Activated CD4-positive, alpha-beta memory T cell treated with anti-CD3 and anti-CD28 coated beads, Interleukin-2, amount 10 ng/mL, durations not matched to agents 7 days and 5 days (primary cell): ENCODE measurements at places on chromosomes 5 and 9. TPM values are rescaled to one million over a fixed set of nuclear protein-coding genes. Genes with fewer than 3 reads are reported as not detected.

TCF7 gene
- total RNA-seq = 21.9 TPM

GRCh38 chr9:109064963-109065702 is 51.8 kb upstream of the CTNNAL1 start:
- H3K27ac ChIP-seq = no peak overlapping the region
- no peaks in the 10 kb centered on the region for H3K27me3 ChIP-seq
- H3K36me3 ChIP-seq = peaks cover 32% of the 10 kb centered on the region
- H3K4me1 ChIP-seq = peaks cover 5% of the 10 kb centered on the region

DNA sequence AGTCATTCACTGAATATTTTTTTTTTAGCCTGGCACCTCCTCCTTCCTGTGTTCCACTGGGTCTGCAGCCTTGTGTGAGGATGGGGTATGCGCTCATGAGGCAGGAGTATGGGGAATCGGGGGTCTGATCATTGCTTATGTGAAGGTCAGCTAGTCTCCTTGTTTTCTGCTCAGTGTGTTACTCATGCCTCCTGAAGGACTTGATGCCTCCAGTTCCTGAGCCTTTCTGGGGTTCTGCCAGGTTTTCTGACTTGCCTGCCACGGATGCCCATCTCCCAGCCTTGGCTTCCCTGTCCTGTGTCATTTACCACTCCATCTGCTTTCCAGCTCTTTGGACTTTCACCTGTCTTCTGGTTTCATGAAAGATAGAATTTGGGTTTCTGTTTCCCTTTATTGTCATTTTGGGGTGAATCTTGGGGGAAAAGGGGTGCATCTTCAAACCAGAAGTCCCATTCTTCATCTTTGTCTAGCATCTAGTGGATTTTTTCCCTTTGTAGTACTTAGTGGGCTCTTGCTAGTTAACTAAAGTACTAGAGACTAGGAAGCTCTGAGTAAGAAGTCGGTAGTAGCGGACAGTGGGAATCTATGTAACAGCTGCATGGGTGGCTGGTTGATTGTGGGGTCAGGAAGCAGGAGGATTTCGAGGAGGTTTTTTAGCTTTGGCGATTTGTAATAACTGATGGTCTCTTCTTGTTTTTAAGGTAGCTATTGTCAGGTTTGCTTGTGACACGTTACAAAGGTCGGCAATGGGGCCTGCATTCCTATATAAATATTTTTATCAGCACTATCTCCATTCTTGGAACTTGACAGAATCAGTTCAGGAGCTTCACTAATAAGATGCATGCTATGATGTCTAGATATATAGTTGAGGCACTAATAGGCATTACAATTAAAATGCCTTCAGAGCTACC is 8.2 kb downstream of the OTULIN start:
- H3K27me3 ChIP-seq = no peaks in the 10 kb centered on the region
- H3K36me3 ChIP-seq = peaks cover 46% of the 10 kb centered on the region
- H3K27ac ChIP-seq = peak overlapping the region; percentile 16
- peaks cover 88% of the 10 kb centered on the region for H3K4me1 ChIP-seq
- no peak for DNase-seq
- no peak overlapping the region for H3K4me3 ChIP-seq

NOXA1 gene
- 0.73 TPM for total RNA-seq

GRCh38 chr9:72911247-72911775 is 41.5 kb downstream of the ALDH1A1 start:
- H3K4me3 ChIP-seq = no peak overlapping the region
- H3K27ac ChIP-seq = no peak overlapping the region
- no peaks in the 10 kb centered on the region for H3K36me3 ChIP-seq
- H3K27me3 ChIP-seq = no peaks in the 10 kb centered on the region
- DNase-seq = no peak

DNA sequence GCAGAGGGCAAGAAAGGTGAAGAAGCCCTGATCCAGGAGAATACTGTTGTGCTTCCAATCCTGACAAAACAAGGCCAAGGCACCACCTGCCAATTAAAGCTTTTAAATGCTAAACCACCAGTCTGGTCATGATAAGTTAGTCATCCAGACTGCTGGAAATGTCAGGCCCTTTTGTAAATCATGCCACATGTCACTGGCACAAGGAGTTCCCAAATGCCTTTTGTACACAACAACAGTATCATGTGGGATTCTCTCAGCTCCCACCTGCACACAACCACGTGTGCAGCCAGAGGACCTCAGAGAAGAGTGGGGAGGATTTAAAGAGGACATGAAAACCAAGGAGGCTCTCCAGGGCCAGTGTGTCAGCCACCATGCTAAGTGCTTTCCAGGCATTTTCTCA is 99.3 kb downstream of the CDK5RAP2 start:
- peaks cover 2% of the 10 kb centered on the region for H3K4me1 ChIP-seq
- no peak for DNase-seq
- no peak overlapping the region for H3K27ac ChIP-seq
- no peak overlapping the region for H3K4me3 ChIP-seq
- H3K27me3 ChIP-seq = no peaks in the 10 kb centered on the region
- peaks cover 37% of the 10 kb centered on the region for H3K36me3 ChIP-seq

DNA sequence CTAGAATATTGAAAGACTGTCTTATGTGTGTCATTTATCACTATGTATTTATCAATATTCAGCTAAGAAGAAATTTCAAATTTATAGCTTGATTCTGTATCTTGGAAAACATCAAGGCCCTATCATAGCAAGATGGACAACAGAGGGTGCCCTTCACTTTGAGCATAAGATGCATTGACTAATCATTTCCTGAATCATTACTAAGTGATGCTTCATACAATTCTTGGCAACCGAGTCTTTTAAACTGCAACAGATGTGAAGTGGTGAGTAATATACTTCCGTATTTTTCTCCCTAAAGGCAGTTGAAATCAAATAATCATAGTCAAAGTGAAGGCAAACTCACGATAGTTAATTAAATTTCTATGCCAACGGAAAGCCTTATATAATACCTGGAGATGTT is 318.6 kb upstream of the RGMB start:
- H3K27ac ChIP-seq = no peak overlapping the region
- no peaks in the 10 kb centered on the region for H3K36me3 ChIP-seq
- H3K4me3 ChIP-seq = no peak overlapping the region
- no peaks in the 10 kb centered on the region for H3K4me1 ChIP-seq
- DNase-seq = no peak
